H7 (cell line): ENCODE measurements at places on chromosomes 5 and 9. TPM values are rescaled to one million over a fixed set of nuclear protein-coding genes. Genes with fewer than 3 reads are reported as not detected.

OR1L8 gene
- total RNA-seq = not detected in 2 replicates

POU4F3 gene
- 0.28 TPM in 1 of 2 replicates, not detected in the other for total RNA-seq

TEK gene
- total RNA-seq = 0.37 and 0.45 TPM in 2 replicates

DMRT3 gene
- total RNA-seq = not detected in 2 replicates

SPINK5 gene
- 0.83 and 2.0 TPM in 2 replicates for total RNA-seq

UBLCP1 gene
- total RNA-seq = 29.9 and 36.0 TPM in 2 replicates

PRRC2B gene
- 77.4 and 102 TPM in 2 replicates for total RNA-seq

SLC34A1 gene
- total RNA-seq = not detected in 2 replicates

GRCh38 chr9:2263665-2264064 lies 248.5 kb downstream of the SMARCA2 start:
- DNase-seq = no peak

DNA sequence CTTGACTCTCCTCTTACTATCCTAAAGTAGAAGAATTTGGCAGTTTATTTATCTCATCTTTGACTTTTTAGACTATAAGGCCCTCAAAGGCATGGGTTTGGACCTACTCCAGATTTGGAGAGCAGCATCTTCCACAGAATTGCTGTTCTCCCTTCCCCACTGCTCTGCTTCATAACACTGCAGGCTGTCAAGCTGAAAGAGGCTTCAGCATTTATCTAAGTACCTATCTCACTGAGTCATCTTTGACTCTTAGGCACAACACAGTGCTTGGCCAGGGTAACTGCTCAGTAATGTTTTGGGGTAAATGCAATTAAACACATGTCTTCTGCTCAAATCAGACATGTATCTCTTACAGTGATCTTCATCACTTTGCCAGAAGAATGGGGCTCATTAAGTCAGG lies 60.6 kb downstream of the GRIN3A start:
- DNase-seq = no peak

DNA sequence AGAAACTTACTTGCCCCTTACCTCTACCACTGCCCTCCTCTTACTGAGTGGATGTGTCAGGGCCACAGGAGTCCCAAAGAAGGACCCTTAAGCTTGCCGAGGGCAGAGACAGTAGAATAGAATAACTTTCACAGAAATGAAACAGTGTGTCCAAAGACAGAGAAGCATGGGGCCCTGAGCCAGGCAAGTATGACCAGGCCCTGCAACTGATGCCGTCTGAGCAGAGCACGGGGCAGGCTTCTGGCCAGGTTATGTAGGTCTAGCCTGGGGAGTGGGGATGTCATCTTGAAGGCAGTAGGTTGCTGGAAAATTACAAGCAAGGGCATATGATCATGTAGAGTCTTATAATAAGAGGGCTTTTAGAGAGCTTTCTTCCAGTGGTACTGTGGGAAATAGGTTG lies 415.4 kb downstream of the KDM4C start:
- no peak for DNase-seq

GRCh38 chr5:158123595-158123994 lies 264.6 kb upstream of the CLINT1 start:
- DNase-seq = no peak

DNA sequence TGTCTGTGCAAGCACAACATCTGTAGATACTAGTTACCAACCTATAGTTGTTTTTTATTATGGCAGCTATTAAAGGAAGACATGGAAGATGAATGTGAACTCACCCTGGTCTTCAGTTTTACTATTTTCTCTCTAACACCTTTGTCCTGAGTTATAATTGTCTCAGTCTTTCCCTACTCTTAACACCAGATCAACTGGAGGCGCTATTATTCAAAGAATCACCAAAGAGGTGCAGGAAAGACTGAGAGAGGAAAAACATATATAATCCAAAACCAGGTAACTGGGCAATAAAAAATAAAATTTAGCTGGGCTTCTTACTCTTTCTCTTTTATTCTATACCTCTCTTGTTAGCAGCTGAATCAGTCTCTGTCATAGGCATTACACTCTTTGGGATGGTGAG lies 134.2 kb upstream of the C6 start:
- peak; percentile 5 for DNase-seq

- peak; percentile 76 for DNase-seq
Measured at GRCh38 chr5:133996683-133997252, 8.0 kb downstream of the VDAC1 start.

- DNase-seq = no peak
Measured at GRCh38 chr5:164545507-164545906, 1040.1 kb downstream of the MAT2B start.

GRCh38 chr5:55576661-55577060 lies 41.9 kb upstream of the PLPP1 start:
- no peak for DNase-seq

- no peak for DNase-seq
Measured at GRCh38 chr9:86731511-86732063, 215.7 kb downstream of the GAS1 start.

- no peak for DNase-seq
Measured at GRCh38 chr9:134671341-134672113, 29.9 kb downstream of the COL5A1 start.

- no peak for DNase-seq
Measured at GRCh38 chr5:35171078-35171477, 59.2 kb downstream of the PRLR start.

DNA sequence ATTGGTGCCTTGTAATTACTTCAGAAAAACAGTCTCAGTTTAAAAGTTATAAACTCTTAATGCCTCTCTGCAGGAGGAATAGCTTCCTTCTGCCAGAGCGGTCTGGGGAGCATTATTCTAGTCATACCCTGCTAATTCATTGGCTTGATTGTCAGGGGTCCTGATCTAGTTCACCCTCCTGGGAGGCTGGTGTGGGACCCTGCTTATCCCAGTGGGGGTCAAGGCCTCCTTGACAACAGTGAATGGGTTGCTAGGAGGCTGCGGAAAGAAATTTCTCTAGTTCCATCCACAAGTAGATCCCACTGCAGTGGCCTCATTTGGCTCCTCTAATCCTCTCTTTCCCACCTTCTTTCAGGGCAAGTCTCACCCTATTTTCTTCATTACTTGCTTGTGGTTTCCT lies 105.7 kb downstream of the TMC1 start:
- no peak for DNase-seq

DNA sequence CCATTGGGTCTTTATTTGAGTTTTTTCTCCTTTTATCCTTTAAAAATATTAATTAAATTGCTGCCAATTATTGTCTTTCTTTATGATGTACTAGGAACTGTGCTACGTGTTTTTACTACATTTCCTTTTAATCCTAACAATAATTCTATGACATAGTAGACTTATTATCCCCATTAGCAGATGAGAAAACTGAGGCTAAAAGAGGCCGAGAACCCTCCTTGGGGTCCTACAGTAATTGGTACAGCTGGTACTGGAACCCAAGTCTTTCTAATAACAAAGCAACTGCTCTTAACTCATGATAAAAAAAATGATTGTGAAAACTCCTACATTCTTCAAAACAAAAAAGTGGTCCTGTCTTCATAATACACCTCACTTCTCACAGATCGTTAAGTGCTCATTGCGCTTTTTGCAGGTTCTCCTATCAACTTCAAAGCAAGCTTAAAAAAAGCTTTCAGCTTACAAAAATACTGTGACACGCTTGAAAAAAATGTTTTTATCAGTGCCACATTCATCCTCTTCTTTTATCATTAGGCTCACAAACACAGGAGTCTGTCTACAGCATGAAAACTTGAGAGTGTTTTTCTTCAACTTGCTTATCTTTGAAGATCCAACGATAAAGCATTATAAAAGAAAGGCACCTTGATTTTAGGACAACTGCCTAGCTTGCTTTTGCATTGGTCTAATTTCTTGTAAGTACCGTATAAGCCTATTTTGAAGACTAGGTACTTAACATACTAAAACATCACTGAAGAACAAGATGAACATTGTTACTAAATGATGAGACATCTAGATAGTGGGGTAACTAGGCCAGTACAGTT lies 32.4 kb downstream of the FYB1 start:
- no peak for DNase-seq
